ENCODE measurements at places on chromosomes 7 and 10.

GRCh38 chr7:16368885-16369284 is 52.5 kb downstream of the CRPPA start:
- no peak for DNase-seq

DNA sequence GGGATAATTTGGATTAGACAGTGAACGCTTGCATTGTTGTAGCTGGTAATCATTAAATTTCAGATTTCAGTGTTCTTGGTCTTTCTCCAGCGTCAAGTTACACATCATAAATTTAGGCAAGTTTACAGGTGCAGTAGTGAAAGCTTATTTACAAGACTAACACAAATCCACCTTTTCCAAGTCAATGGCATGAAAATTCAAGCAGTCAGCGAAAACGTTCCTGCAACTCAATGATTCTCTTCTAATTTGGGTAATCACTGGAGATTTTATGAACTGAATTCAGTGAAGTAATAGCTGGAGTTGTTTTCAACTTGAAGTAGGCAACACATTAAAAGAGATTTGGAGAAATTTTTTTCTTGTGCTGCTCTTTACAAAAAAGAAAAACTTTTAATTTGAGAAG is 17.9 kb downstream of the BCAP29 start:
- DNase-seq: no peak

DNA sequence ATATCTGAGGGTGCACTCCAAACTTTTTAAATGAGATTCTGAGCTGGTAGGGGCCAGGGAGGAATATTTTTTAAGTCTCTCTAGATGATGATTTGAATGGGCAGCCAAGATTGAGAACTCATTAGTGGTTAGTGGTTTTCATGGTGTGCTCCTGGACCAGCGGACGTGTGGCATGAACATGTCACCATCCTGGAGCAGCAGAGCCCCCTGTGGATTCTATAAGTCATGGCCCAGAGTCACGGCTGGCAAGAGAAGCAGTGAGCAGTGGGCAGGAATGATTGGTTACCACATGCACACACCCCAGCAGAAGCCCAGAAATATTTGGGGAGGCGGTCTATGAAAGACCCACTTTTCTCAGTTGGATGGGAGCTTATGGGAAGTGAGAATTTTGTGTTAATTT is 21.2 kb upstream of the UCN3 start:
- DNase-seq: no peak

- DNase-seq: no peak
Measured at GRCh38 chr10:121070275-121071070, 219.3 kb downstream of the WDR11 start.

GRCh38 chr7:131816391-131817007 is 260.1 kb upstream of the PODXL start:
- DNase-seq: no peak
